ENCODE measurements at places on chromosomes 5 and 9. TPM values are rescaled to one million over a fixed set of nuclear protein-coding genes. Genes with fewer than 3 reads are reported as not detected.

The ISCA1 gene
- 22.1 TPM for total RNA-seq

The RPL7A gene
- 2,139 TPM for total RNA-seq

The CCNI2 gene
- total RNA-seq, result 11.2 TPM

The HRCT1 gene
- not detected for total RNA-seq

The PCDHAC1 gene
- total RNA-seq, result not detected

The GLIPR2 gene
- total RNA-seq, result 66.3 TPM

The MYOT gene
- not detected for total RNA-seq

The GFI1B gene
- not detected for total RNA-seq

The MARCOL gene
- total RNA-seq, result not detected

The PCDHB9 gene
- not detected for total RNA-seq

The PCDHGB2 gene
- 1.0 TPM for total RNA-seq

The PCDHGB5 gene
- total RNA-seq, result 0.61 TPM

The PCDHAC2 gene
- total RNA-seq, result not detected

The PCDHB11 gene
- total RNA-seq, result not detected

The UBE2R2 gene
- total RNA-seq, result 35.1 TPM

The DNAH5 gene
- not detected for total RNA-seq

The PCDHGA3 gene
- total RNA-seq, result 0.23 TPM

The AHRR gene
- 42.2 TPM for total RNA-seq

The HCN1 gene
- total RNA-seq, result not detected

The GPR21 gene
- total RNA-seq, result 0.91 TPM

The ARPC5L gene
- 78.8 TPM for total RNA-seq

The SLC6A7 gene
- not detected for total RNA-seq

The FCN2 gene
- total RNA-seq, result not detected

The NR2F1 gene
- not detected for total RNA-seq

The QRFP gene
- not detected for total RNA-seq

The USP20 gene
- 78.4 TPM for total RNA-seq

The EIF4EBP3 gene
- total RNA-seq, result 6.7 TPM

The LCN9 gene
- total RNA-seq, result not detected

The IL9 gene
- not detected for total RNA-seq

The PFN3 gene
- not detected for total RNA-seq

The IDNK gene
- 9.1 TPM for total RNA-seq

The DPYSL3 gene
- total RNA-seq, result 0.09 TPM

The TEX48 gene
- total RNA-seq, result not detected

The CD74 gene
- 634 TPM for total RNA-seq

The LECT2 gene
- not detected for total RNA-seq

The TMEFF1 gene
- 0.27 TPM for total RNA-seq

The TMOD1 gene
- 1.1 TPM for total RNA-seq

The NTNG2 gene
- total RNA-seq, result 5.2 TPM

The PDE8B gene
- 0.43 TPM for total RNA-seq

Measured in T-helper 2 cell treated with Interferon-gamma antibody and Interleukin-4, amounts not matched to agents 100 ng/mL and 5 ng/mL, for 36 hours (primary cell).